ENCODE measurements at places on chromosomes 5 and 9. TPM values are rescaled to one million over a fixed set of nuclear protein-coding genes. Genes with fewer than 3 reads are reported as not detected.

- no peak for DNase-seq
These were observed 29.8 kb downstream of the PRUNE2 start for GRCh38 chr9:76876098-76876497.

GRCh38 chr5:1012900-1013237, 4.3 kb downstream of the NKD2 start:
- no peak for DNase-seq

- DNase-seq = no peak
These were observed 17.0 kb downstream of the RALGDS start for GRCh38 chr9:133103987-133104505.

DNA sequence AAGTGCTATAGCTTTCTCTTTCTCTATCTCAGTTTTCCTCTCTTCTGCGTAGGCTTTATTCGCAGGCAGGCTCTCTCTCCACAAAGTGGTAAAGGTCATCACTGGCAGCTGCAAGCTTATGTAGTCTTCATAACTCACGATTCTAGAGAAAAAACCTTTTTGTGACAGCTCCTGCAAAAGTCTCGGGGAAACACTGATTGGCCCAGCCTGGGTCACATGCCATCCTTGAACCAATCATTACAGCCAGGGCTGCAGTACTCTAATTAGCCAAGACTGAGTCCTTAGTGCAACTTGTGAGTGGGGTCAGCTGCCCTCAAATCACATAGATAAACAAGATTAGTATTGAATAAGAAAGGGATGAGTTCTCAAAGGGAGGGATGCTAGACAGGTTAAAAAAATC, 18.3 kb upstream of the FRMPD1 start:
- no peak for DNase-seq

The CNTNAP3 gene
- total RNA-seq = 1.6 TPM

DNA sequence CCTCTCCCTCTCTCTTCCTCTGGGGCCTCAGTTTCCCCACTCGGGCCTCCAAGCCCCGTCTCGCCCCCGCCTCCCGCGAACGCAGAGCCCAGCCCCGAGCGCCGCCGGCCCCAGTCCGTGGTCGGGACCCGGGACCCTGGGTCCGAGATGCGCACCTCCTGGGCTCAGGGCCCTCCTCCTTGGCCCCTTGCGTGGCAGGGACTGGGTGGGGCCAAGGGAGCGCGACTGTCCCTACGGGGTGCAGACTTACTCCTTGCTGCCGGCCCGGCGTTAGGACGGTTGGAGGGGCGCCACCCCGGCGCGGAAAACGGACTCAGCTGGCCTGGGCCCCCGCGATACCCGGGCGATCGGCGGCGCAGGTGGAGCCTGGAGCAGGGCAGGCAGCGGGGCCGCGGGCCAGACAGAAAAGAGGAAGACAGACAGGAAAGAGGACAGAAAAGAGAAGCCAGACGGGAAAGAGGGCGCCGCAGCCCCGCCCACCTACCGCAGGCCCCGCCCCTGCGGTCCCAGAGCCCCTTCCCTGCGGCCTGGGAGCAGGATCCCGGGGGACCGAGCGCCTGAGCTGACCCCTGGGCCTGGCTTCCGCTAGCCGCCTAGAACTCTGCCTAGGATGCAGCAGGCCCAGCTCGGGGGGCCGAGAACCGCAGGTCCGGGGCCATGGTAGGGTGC, at the start of gene GBGT1:
GBGT1 (minus strand) TSS at position 411 of the 669 bp plus-strand sequence. CDS start 1,502 bp downstream, outside the sequence.
- peak; percentile 64 for DNase-seq

DNA sequence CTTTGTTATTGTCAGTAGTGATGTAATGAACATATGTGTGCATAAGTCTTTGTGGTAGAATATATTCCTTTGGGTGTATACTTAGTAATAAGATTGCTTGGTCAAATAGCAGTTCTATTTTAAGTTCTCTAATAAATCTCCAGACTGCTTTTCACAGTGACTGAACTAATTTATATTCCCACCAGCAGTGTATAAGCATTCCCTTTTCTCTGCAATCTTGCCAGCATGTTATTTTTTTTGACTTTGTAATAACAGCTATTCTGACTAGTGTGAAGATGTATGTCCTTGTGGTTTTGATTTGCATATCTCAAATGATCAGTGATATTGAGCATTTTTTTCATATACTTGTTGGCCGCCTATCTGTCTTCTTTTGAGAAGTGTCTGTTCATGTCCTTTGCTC, 111.5 kb upstream of the CDH12 start:
- DNase-seq = no peak

GRCh38 chr9:97710356-97711222, 13.4 kb upstream of the XPA start:
- DNase-seq = peak; percentile 46

DNA sequence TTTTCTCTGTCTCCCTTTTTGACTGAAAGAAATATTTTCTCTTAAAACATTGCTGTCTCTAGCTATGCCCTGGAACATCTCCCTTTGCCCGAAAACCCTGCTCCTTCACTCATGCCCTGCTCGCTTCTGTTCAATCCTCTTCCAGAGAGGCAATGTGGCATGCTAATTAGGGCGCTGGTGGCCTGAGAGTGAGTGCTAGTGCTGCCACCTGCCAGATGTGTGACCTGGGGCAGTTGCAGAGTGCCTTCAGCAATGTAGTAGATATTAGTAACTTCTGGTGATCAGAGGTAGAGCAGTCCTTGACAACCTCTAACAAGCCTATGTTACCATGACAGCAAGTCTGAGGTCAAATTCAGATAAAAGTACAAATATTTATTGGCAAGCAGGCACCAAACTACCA, 119.5 kb upstream of the OSMR start:
- no peak for DNase-seq

GRCh38 chr5:58927181-58927580, 344.3 kb downstream of the RAB3C start:
- no peak for DNase-seq

The C5orf22 gene
- total RNA-seq = 21.8 TPM

DNA sequence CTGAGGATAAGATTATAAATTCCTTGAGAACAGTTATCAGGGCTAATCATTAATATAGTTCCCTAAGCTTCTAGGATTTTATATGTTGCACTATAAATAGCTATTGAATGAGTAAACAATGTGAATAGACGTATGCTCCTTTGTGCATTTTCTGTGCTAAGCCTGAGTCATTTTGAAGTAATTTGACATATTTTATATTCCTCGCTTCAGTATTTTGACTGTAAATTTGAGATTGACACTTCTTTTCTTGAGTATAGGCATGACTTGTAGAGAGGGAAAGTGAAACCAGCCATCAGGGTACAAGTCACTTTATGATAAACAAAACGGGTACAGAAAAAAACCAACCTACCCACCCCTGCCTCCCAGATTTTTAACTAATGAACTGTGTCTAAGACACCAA, 367.7 kb upstream of the PRR16 start:
- DNase-seq = no peak

GRCh38 chr5:153905219-153905618, 133.5 kb downstream of the FAM114A2 start:
- DNase-seq = no peak

- no peak for DNase-seq
These were observed 33.0 kb upstream of the CHD1 start for GRCh38 chr5:98961665-98962344.

The KIF24 gene
- 1.9 TPM for total RNA-seq

GRCh38 chr9:6538666-6539071, 106.9 kb downstream of the GLDC start:
- DNase-seq = no peak

DNA sequence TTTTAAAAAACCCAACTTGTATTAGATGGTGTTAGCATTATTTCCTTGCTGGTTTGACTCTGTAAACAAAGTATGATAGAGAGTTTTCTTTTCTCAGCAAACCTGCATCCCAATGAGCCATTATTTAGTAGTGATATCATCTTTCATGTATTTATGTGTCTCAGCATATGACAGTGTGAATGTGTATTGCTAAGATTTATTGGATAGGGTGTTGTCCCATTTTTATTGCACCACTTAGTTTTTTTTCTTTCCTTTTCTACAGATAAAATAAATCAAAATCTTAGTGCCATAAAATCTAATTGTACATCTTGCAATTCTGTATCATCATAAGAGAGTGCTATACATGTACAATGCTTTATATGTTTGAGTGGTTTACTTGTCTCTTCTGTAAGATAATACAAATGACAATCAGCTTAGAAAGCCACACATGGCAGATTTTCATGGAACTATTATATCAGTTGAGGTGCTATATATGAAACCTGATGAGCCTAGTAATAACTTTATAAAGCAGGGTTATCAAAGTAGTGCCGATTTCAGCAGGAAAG, 149.2 kb upstream of the CYLC2 start:
- DNase-seq = no peak

DNA sequence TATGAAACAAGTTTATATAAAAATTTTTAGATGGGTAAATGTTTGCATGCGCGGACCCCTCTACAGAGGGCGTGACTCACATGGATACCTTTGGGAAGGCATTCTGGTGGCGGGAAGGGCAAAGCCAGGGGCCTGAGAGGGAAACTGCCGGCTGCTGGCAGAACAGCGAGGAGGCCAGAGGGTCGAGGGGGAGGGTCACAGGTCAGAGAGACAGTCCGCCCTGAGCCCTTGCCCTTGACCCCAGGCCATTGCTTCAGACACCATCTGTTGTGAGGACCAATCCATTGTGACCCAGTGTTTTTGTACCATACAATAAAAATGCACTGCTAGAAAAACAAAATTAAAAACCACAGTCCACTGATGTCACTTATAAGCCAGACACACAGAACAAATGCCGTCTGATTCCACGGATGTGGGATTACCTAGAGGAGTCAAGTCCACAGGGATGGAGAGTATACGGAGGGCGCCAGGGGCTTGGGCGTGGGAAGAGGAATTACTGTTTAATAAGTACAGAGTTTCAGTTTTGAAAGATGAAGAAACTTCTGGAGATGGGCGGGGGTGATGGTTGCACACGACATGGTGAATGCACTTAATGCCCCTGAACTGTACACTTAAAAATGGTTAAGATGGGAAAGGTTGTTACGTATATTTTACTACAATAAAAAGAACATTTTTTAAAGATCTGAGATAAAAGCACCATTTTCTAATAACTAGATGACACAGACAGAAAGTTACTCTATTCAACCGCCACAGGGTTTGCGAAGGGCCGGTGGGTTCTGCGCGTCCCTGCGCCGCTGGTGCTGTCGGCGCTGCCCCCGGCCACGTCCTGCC, 12.0 kb downstream of the BTNL9 start:
- DNase-seq = no peak

DNA sequence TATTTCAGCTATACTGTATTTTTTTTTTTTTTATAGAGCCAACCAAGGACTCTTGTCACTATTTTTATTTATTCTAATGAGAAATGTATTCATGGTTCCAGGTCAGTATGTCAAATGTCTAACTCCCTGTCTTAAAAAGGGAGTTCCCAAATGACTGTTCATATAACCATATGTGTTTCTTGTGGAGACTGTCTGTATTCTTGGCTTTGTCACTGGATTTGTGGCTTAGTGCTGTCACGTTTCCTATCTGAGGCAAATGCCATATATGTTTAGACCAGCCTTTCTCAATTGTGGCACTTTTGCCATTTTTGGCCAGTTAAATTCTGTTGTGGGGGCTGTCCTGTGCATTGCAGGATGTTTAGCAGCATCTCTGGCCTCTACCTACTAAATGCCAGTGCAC, 3.1 kb downstream of the GCNT1 start:
- no peak for DNase-seq

The TOR4A gene
- 61.6 TPM for total RNA-seq

The DNM1 gene
- total RNA-seq = 135 TPM

DNA sequence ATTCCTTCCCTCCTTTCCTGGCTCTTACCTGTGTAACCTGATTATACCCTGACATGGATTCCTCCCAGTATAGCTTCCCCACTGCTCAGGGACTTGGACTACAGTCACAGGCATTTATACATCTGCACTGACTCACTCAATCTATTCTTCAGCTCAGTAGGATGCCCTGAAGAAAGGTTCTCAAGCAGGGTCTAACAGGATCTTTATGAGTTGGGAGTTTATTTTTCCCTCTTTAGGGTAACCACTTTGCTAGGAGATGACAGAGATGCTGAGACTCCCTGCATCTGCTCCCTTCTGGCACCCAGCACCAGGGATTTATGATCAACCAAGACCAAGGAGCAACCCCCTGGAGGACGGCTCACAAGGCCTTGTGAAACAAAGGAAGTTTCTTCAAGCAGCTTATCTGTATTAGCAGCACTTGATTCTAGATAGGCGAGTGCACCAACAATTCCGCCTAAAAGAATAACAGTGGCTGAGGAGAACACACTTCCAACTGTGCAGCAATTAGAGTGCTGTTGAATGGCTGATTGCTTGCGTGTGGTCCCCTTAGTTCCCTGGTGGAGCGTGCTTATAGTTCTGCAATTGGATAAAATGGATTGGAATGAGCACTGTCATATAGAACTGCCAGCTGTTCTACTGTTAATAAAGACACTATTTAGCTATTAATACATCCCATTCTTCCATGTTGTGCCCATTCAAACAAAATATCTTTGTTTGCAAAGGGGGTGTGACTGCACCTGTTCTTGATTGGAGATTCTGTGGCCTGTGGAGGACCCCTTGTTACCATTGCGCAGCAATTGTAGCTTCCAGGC, 482.6 kb downstream of the ZNF608 start:
- no peak for DNase-seq

The IFNE gene
- total RNA-seq = 0.23 TPM

DNA sequence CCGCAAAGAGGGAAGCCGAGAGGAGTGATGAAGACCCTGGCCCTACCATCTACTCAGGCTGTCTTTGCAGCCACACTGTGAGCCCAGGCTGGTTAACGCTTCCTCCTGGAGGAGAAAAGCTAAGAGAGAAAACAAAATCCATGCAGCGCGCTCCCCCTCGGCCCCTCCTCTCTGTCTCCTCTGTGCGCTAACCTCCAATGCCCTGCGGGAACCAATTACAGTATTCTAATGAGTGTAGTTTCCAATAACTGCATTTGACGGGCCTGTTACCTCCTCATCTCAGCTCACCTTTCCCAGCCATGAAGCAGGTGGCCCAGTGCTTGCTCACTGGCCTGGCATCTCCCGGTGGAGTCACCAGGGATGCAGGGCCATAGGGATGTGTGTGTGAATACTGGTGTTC, 565.5 kb downstream of the EBF1 start:
- DNase-seq = no peak

DNA sequence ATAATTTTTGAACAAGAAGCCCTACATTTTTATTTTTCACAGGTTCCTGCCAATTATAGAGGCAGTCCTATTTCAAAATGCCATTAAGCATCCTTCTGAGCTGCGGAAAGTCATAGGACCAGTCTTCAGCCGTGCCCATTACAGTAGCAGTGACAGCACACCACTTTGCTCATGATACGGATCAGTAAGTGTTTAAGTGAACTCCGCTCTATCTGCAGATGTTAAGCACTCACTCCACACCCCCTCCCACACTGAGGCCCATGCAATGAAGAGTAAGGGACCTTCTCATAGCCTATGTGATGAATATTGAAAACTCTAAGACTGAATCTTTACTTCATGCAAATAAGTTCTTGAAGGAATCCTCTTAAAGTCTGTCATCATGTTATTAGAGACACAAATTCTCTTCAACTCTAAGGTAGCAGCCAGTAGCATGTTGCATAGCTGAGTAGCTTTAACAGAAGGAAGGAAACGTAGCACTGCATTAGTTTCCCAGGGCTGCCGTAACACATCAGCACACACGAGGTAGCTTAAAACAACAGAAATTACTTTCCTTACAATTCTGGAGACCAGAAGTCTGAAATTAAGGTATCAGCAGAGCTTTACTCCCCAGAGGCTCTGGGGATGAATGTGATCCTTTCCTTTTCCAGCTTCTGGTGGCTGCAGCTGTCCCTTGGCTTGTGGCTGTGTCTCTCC, 20.3 kb upstream of the TAF11L2 start:
- DNase-seq = no peak

GRCh38 chr9:89808756-89809181, 204.0 kb downstream of the GADD45G start:
- DNase-seq = no peak
